ENCODE measurements at places on chromosomes 2 and 18.

DNA sequence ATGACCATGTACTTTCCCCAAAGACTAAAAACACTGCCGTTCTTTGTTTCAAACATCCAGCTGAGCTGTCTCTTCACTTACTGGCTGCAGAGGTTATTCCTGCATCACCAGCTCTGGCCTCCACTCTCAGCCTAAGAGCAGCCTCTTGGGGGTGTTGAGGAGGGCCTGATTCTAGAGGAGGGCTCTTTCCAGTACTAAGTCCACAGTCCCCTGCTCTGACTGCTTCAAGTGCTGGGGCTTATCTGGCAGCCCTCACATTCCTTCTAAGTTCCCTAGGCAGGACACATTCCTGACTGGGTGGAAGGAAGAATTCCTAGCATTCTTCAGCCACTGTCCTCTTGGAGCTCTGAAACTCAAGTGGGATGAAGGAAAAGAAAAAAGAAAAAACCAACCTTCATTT is 32.9 kb upstream of the EHBP1 start:
- peak; percentile 93 for DNase-seq

DNA sequence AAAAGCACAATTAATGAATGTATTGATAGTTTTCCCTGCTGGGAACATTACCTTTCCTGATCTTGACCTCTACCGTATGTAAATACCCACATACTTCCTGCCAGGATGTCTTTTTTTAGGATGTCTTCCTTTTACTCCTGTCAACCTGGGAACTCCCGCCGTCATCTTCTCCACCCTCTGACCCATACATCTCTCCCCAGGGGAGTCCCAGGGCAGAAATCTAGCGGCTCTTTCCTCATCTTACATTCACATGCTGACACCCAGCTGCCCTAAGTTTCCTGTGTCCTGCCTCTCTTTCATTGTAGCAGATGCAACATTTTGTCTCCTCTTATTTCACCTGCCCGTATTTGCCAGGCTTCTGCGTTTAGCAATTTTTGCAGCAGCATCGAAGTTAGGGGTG is 107.8 kb downstream of the CRIM1 start:
- DNase-seq = no peak

DNA sequence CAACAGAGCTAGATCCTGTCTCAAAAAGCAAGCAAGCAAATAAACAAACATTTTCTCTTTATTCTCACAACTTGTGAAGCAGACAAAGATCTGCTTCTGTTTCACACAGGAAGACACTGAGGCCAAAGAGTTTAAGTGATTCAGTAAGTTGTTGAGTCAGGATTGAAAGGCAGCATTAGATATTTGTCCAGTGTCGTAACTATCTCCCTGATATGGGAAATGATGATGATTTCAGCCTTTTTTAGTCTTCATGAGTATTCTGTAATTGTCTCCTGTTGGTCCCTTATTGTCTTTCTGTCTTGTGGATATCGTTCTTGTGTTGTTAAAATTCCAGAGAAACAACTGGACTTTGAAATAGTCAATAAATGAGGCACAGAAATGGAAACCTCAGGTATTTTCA is 59.6 kb downstream of the GATA6 start:
- peak; percentile 55 for DNase-seq

DNA sequence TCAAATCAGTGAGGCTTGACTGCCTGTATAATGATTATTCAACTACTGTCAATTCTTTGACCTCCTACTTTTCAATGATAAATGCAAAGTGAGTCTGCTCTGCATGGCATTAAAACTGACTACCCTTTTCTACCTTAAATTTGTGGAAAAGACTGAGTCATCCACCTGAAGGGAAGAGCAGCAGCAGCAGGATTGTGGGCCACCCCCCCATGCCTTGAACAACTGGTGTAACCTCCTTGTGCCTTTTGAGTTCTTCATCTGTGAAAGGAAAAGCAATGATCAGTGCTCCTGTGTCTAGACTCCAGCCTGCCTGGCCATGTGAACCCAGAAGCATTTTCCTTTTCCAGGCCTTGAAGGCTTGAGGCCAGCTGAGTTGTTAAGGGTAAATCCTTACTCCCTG is 102.9 kb downstream of the OSR1 start:
- DNase-seq = no peak

- no peak for DNase-seq
Observed at GRCh38 chr2:122249673-122250072, 494.2 kb downstream of the TSN start.

- DNase-seq = no peak
Observed at GRCh38 chr2:70958759-70959158, 19.7 kb upstream of the ANKRD53 start.

- DNase-seq = no peak
Observed at GRCh38 chr2:112694182-112694581, 26.6 kb upstream of the NT5DC4 start.

DNA sequence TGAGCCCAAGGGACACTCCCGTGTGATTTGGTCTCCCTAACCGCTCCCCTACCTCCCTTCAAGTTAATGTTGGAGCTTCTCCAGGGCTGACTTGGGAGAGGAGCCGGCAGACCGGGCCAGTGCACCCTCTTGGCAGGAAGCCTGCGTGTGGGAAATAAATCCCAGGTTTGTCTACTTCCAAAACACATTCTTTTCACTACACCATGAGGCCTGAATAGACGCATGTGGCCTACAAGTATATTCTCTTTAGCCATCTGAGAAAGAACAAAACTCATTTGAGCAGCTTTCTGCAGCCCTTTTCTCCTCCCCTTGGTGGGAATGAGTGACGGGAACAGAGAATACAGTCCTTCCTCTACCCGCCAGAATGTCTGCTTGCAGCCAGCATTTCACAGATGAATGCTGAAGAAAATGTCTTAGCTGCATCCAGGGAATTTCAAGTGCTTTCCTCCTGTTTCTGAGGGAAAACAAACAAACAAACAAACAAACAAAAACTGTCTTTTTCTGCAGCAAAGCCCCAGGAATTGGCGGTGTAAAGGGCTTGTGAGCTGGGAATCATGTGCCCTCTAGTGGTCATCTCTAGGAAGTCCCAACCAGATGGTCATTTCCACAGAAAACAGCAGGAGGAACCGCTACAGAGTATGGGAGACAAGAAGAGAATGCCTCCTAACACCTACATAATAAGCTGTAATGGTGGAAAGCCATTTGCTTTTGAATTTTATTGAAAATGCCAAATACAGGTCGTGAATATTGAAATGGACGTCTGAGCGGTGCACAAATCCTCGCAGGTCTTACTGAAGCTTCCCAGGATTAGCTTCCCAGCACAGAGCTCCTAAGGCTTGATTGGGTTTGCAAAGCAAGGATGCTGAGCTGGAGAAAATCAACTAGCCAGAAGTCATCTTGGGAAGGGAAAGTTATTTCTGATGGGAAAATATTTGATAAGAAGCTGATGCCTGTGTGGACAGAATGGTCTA is 41.2 kb upstream of the DAPL1 start:
- peak; percentile 49 for DNase-seq

DNA sequence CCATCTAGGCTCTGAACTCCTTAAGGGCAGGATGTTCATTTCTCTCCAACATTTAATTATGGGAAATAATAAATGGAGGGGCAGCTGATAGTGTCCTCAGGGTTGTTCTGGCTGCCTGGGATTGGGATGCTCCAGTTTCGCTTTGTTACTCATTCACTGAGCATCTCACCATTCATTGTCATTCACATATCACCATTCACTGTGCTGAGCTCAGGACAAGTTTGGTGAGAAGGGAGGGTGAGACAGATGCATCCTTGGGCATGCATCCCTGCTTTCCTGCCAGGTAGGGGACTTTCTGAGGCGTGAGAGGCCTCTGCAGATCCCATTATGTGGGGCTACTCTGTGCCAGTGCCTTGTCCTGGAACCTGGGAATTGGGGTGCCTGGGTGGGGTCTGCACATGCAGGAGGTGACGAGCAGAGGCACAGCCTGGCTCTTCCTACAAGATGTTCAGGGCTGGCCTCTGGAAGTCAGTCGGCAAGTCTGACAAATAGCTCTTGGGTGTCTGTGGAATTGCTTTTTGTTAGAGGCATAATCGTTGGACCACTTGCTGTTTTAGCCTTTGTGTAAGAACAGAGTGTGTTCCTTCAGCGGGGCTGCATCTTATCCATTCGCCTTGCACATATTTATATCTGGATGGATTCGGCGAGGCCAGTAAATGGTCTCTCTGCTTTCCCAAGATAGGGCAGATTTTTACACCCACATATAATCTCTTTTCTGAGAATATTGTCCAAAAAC is 323.2 kb upstream of the THSD7B start:
- DNase-seq = no peak

GRCh38 chr2:216302981-216303676 is 69.2 kb downstream of the MARCHF4 start:
- DNase-seq = peak; percentile 87

GRCh38 chr2:62783679-62784078 is 78.2 kb downstream of the EHBP1 start:
- no peak for DNase-seq

DNA sequence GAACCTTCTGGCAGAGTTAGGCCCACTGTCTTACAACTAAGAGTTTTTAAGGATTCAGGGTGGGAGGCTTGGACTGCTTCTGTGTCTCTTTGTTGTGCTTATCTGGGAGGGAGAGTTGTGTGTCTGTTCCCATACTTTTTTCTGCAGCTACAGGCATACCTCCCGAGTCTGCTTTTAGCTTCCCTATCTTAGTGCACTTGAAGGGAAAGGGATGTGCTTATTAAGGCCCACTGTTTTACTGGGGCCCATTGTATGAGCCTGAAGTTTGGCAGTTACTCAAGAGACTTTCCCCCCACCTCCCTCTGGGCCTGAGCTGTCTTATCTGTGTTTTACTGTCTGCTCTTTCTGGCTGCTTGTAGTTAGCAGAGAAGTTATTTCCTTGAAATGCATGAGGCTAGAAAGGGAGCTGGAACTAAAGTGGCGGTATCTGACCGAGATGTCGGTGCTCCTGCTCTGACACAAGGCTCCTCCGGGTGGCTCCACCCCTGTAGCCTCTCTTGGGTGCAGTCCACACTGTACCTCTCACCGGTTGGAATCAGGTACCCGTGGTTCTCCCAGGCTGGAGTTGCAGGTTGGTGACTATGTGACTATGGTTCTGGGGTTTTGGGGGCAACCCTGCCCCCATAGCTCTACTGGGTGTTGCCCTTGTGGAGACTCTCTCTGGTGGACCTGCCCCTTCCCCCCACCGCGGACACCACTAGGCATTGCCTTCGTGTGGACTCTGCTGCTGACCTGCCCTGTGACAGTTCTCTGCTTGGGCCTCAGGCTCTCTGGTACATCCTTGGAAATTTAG is 12.9 kb downstream of the UBR3 start:
- no peak for DNase-seq

GRCh38 chr2:8148260-8149006 is 533.4 kb upstream of the ID2 start:
- peak; percentile 93 for DNase-seq

- no peak for DNase-seq
Observed at GRCh38 chr18:13605477-13605876, 120.9 kb downstream of the FAM210A start.

DNA sequence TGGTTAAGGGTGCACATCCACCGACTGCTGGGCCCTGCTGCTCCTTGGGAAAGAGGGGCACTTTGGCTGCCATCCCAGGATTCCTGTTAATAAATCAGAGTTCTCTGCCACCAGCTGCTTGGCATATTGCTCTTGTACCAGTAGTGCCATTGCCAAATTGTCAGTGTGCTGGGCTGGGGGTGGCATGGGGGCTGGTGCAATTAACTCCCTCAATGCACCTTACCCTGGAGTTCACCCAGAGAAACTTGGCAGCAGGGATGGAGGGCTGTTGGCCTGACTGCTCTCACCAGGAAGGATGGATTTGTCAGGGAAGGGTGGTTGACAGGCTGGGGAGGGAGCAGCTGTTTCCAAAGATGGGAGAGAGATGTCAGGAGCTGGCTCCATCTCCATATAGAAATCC is 94.6 kb upstream of the SKOR2 start:
- no peak for DNase-seq

- DNase-seq = no peak
Observed at GRCh38 chr2:201674298-201674697, 24.1 kb downstream of the MPP4 start.

DNA sequence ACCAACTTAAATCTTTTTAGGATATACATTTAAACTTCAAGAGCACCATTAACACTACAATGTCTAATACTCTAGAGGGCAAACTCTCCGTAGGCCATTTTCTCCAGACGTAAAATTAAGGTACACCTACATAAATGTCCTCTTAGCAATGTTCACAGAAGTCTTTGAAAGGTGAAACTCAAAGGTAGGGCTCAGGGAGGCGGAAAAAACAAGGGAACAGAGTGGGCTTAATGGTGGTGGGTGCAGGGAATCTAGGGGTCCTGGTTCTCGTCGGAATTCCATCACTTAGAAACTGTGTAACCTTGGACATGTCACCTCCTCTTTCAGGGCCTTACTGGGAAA is 668 bp downstream of the NFU1 start:
- no peak for DNase-seq

GRCh38 chr2:238169708-238170251 is 11.0 kb downstream of the ERFE start:
- DNase-seq = peak; percentile 98

DNA sequence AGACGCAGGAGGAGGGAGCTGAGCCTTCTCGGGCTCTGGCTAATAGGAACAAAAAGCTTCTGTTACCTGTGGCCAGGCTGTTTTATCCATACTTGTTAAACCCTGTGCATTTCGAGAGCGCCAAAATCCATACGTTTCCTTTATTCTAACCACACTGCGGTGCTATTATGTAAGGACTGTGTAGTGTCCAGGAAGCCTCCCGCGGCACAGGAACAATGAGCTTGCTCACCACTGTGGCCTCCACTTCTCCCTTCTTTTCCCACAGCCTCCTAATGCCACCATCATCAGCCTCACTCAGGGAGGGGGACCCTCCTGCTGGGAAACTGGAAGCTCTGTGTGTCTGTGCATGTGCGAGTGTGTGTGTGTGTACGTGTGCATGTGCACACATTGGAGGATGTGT is 268.5 kb downstream of the HAUS1 start:
- DNase-seq = no peak

DNA sequence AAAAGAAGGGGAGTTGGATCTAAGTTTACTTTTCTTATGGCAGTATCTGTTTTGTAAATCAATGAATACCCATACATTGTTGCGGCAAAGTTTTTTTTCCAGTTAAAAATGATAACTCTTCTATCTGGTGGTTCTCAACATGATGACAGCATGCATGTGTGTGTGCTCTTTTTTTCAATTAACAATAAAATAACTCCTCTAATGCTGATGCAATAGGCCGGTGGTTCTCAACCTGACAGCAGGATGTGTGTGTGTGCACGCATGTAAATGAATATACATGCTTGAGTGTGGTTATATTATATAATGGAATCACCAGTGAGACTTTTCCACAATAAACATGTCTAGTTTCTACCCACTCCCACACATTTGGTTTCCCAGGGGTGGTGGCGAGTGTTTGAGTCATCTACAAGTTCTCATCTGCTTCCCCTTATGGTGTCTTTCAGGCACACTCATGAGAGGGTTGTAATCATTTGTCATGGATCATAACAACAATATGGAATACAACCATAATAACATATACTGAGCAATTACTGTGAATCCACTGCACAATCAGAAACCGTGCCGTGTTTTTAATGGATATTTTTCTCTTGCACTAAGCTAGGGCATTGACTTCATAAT is 31.2 kb downstream of the PARD3B start:
- DNase-seq = no peak

- no peak for DNase-seq
Observed at GRCh38 chr2:46915281-46915810, at the start of gene MCFD2. TSS of gene MCFD2 (minus strand) at chr2:46915806. CDS start at chr2:46909171, 6,635 bp downstream.

Measured in fibroblast of skin of right biceps (primary cell).